ENCODE measurements at places on chromosomes 3 and 15.

DNA sequence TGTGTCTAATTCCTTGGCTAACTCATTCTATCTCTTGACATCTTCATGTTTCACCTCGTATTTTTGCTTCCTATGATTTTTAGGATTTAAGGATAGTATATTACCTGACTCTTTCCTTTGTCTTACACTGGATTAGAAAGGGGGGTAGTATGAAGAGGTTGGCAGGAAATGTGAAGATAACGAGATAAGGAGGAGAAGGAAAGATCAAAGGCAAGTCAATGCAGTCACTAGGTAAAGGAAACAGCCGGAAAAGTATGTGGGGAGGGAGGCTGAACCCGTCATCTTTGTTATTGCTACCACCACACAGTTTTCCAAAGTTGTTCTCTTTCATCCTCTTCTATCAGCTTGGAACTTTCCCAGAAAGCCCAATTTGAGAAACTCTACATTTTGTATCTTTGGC is 90.6 kb downstream of the SLC9A9 start:
- no peak for DNase-seq

GRCh38 chr3:183710231-183710630 is 12.6 kb downstream of the YEATS2 start:
- DNase-seq: no peak

GRCh38 chr15:90818251-90819210 is 49.9 kb upstream of the FURIN start:
- peak; percentile 78 for DNase-seq

DNA sequence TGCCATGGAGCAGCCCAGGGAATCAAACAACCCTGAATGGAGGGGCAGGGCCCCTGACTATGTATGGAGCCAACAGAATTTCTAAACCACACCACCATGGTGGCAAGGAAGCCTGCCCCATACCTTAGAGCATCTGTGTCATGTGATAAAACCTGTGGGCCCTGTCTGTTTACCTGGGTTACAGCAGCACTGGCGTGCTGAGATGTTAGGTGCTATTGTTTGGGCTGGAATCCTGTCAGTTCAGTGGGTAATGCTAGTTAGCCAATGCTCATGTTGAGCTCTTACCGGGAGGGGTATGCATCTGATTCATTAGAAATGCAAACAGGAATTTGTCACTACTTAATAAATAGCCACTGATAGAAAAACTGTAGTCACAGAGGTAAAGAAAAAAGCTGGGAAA is 63.5 kb upstream of the ETV5 start:
- no peak for DNase-seq

DNA sequence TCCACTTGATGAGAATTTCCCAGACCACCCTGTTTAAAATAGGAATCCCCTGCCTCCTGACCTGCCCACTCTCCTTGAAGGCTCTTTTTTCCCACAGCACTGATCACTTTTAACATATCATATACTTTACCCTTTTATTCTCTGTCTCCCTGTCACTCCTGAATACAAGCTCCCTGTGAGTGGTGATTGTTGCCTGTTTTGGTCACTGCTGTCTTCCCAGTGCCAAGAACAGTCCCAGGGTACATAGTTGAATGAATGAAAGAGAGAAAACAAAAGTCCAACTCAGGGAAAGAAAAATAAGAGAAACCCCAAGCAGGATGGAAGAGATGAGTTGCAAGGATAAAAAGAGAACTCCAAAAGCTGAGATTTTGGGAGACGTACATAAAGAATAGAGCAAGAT is 500.3 kb upstream of the LMCD1 start:
- DNase-seq: no peak

- DNase-seq: peak; percentile 41
Measured at GRCh38 chr15:38647683-38648082, 83.1 kb upstream of the RASGRP1 start.

GRCh38 chr3:120764206-120764605 is 21.7 kb downstream of the GTF2E1 start:
- peak; percentile 41 for DNase-seq

- no peak for DNase-seq
Measured at GRCh38 chr3:41356775-41357174, 157.5 kb downstream of the CTNNB1 start.

DNA sequence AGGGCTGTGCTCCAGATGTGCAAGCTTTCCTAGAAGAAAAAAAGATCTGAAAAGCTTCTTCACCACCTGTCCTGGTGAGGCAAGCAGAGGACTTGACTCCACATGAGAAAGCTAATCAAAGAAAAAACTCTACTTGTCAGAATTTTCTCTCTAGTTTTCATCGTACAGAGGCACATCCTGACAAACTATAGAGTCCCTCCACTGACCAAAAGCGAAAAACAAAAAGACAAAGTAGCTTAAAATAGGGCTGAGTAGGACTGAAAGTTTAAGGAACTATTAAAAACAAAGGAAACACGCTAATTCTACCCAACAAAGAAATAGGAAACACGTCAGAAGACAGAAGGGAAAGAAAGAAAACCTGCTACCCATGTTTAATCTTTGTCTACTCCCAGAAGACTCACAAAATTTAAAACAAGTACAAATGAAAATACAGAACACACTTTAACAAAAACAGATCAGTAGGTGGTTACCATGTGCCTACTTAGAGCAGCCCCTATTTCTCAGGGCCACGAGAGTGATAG is 26.5 kb downstream of the NANOGP8 start:
- no peak for DNase-seq
